CMK (cell line): ENCODE measurements at places on chromosomes 13 and 19.

DNA sequence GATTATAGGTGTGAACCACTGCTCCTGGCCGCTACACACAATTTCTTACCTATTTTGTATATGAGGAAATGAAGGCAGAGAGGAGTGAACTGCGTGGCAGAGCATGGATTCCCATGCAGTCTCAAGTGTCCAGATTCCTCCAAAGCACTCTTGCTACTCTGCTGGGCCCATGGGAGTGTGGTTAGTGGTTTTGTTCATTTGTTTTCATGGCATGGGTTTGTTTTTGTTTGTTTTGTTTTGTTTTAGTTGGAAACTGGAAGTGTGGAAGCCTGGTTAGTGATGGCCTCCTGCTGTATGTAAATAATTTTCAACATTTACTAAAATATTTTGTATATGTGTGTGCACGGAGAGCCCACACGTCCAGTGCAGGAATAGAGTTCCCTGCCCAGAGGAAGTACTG, 61.3 kb upstream of the LRCH1 start:
- no peak for DNase-seq

- DNase-seq, result no peak
Observed at GRCh38 chr13:114124921-114125320, 7.5 kb downstream of the RASA3 start.

- DNase-seq, result no peak
Observed at GRCh38 chr13:43933378-43933777, 53.7 kb downstream of the LACC1 start.

- DNase-seq, result no peak
Observed at GRCh38 chr19:18660051-18660910, 23.2 kb upstream of the CRTC1 start.

GRCh38 chr19:21688464-21688863, 78.9 kb downstream of the ZNF100 start:
- DNase-seq, result no peak
